ENCODE measurements at places on chromosomes 3 and 15.

DNA sequence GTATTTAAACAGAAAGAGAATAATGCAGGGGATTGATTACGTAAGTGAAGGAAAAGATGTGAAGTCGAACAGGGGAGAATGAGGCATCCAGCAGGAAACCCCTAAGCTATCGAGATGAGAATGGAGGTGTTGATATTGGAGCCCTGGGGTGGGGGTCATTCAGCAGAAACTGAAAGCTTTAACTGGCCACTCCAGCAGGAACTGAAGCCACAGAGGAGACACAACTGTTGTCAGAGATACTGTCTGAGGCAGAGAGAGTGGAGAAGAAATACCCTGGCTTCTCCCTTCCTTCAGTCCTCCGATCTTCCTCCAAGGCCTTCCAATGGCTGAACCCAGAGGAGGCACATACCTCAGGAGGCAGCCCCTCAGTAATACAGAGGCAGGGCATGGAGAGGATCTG lies 152.4 kb downstream of the THRB start:
- no peak for DNase-seq

DNA sequence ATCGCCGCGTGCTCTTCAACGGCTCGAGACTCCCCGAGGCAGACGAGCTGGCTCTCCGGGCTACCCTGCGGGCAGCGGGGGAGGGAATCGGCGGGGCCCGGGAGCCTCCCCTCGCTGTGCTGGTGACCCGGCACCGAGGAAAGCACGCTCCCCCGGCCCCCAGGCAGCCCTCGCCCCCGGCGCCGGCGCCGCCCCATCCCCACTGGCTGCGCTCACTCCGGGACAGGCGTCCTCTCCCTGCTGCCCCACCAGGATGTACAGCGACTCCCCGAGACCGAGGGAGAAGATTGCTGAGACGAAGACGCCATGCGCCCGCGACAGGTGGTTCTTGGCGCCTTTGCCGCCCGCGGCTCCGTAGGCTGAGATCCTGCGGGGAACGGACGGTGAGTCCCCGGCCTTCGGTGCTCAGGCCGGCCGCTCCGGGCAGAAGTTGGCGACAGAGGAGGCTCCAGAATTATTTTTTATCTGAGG lies 1.7 kb downstream of the LTK start:
- peak; percentile 22 for DNase-seq

- no peak for DNase-seq
These were observed 700.1 kb downstream of the NLGN1 start for GRCh38 chr3:174097686-174098085.

GRCh38 chr3:144466114-144466513 lies 494.5 kb downstream of the DIPK2A start:
- no peak for DNase-seq

GRCh38 chr3:169822540-169822939 lies 9.8 kb upstream of the LRRC34 start:
- DNase-seq: no peak

GRCh38 chr15:96629511-96629910 lies 299.0 kb downstream of the NR2F2 start:
- DNase-seq: peak; percentile 14

DNA sequence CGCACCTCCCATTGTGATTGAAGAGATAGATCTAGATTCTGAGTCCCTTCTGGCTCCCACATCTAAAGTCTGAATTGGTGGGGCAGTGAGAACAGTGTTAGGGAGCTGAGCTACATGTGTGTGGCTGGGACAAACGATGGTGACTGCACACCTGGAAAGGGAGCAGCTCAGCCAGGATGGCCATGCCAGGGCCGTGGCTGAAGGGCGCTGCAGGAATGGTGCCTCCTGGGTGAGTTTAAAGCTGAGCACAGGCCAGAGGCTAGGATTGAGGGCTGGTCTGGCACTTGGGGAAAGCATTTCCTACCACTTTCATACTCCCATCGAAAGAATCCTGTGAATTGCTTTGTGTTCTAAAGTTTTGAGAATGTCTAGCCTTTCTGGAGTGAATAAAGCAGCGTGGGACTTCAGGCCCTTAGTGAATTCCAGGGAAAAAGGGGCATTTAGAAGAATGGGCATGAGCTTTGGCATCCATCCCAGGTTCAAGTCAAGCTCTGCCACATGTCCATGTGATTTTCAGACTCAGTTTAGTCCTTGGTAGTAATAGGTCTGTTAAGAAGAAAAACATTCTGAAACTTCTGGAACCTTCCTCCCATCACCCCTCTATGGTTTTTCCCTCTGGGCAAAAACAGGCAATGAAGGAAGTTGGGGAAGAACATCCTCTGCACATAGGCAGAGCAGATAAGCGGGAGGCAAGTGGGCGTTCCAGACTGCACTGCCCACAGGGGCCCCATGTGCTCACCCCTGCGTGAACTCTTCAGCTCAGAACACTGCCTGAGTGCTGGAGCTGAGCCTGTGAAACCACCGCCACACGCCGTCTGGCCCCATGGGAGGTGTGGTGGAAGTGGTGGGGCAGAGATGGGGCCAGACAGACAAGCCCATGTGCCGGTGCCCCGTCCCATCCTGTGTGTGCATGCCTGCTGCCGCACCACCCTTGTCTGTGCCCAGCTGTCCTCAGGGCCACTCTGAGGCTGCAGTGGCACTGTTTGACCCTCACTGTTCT lies 12.9 kb upstream of the CPNE9 start:
- DNase-seq: no peak

DNA sequence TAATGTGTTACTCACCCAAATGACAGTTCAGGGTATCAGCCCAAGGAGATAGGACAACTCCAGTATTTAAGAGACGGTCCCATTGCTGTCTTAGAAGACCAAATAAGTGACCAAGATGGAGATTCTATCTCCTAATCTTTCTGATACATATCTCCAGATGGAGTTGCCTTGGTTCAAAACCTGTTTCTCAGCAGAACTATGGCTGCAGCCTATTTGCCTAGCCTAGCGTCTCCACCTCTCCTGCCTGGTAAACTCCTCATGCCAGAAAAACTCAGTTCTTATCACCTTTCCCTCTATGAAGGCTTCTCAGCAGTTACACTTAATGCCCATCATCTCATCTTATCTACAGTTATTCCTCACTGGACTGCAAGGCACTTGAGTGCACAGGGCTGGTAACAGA lies 1.2 kb upstream of the CSPG5 start:
- no peak for DNase-seq

GRCh38 chr3:150850191-150850590 lies 55.0 kb downstream of the MINDY4B start:
- no peak for DNase-seq

DNA sequence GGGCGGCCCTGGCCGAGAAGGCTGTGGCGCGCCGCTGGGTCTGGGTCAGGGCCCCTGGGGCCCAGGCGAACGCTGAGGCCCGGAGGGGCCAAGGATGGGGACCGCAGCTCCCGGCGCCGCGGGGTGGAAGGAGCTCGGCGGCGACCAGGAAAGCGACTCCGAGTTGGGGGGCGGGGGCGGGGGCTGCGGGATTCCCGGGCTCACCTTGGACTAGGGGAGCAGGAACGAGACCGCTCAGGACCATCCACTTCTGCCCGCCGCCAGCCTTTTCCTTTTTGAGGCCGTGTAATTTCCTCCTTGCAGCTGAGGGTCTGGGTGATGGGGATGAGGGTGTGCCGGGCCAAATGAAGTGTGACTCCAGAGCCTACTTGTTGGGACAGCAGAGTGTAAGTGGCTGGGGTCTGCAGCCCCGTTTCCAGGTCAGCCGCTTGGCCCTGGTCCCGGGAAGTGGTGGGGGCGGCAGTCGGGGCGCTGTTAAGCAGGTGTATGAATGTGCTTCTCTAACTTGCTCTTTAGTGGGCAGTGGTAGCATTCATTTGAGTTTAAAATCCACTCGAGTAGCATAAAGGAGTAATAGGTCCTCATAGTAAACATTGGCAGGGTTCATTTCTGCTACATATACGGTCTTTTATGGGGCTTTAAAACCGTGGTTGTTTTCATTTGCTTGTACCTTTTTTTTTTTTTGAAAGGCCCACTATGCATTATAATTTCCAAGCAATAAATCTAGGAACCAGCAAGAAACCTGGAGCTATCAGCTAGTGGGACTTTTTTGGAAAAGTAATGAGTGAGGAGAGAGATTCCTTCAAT lies 717 bp downstream of the PXK start:
- peak; percentile 68 for DNase-seq

DNA sequence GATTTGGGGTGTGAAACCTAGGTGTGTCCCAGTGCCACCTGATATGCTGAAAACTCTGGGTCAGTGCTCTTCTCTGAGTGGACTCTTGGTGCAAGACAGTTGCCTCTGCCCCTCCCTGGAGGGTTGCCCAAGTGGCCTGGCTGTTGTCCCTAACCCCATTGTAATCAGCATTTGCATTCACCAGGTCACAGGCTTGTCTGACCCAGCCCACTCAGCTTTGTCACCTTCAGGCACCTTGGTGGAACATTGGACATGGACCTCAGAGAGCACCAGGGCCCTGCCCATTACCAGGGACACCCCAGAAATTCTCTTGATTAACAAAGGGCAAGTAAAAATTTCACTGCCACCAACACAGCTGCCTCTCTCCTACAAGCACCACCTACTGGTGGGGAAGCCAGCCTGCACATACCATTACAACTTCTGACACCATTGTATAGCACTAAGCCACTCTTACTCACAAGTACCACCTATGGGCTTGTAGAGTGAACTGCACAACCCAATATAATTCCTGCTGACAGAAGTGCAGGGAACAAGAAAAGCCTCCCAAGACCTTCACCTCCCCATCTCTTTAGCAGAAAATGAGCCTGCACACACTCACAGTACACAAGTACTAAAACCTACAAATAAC lies 324.6 kb downstream of the EPHA6 start:
- DNase-seq: no peak

DNA sequence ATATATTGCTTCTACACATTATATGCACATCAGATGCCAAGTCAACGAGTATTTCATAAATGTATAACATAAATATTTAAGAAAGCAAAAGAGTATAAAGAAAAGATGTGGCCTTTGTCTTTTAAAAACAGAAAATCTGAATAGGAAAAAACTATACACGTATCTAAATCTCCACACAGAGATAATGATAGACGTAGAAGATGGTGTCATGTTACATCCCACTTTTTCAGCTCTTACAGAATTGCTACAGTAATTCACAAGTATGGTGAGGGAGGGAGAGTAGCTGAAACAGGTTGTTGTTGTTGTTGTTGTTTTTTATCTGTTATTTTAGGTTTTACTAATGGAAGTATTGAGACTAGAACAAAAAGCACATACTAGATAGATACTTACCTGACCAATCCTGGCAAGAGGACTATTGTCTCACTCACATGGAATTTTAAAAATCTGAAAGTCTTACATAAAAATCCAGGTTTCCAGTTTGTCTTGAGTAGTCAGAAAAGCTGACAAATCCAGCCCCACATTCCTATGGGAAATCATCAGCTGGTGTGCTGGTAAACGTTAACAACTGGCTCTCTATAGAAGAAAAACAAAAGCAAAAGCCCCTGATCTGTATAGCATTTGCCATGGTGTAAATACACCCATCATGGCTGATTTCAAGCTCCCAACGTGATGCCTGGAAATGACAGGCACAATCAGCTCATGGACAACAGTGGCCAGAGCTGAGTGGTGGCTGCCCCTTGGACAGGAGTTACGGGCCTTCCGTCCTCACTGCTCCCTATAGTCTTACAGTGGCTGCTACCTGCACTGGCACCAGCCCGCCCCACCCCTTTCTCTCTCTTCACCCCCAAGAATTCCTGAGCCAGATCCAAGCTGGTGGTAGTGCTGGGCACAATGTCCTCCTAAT lies 47.4 kb upstream of the VGLL4 start:
- no peak for DNase-seq

DNA sequence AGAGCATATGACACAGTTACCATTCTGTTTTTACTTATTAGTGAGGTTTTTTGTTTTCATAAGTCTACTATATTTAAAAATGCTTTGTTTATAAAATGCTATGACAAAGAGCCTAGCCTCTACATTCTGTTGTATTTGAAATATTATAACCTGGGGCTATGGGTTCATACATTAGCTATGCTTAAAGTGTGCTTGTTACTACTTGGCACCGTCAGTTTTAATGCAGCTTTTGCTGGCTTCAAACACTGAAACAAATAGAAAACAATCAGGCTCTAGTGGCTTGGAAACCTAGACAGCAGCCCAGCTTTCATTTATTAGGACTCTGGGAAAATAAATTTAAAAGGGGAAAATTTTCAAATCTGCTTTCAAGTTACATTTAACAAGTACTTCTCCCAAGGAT lies 635.9 kb downstream of the CADM2 start:
- DNase-seq: no peak

GRCh38 chr3:104175696-104176095 lies 1191.0 kb upstream of the ALCAM start:
- no peak for DNase-seq

DNA sequence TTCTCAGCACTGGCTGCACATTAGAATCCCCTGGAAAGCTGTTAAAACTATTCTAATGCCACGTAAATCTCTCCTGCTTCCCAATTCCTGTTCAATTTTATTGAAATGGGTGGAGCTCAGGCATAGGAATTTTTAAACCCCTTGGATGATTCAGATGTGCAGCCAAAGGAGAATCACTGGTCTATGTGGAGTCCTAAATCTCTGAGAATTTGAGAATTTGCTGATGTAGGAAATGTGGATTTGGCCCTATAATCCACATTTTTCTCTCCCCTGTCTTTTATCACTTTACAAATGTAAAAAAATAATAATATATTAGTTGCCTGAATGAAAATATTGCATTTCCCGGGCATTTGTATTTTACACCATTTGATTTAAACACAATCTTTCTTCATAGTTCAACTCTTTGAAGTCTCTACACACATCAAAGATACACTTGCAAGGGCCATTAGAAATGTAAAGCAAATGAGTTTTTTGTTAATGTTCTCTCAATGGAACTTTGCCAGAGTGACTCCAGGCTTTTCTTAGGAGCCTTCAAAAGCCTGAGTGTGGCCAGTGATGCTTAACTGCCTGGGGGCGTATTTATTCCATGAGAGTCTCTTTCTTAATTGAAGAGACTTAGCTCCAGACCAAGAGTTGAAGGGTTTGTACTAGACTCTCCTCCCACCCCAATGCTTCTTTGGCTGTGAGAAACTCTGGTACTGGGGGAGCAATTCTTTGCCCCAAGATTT lies 48.8 kb upstream of the PTX3 start:
- DNase-seq: no peak

DNA sequence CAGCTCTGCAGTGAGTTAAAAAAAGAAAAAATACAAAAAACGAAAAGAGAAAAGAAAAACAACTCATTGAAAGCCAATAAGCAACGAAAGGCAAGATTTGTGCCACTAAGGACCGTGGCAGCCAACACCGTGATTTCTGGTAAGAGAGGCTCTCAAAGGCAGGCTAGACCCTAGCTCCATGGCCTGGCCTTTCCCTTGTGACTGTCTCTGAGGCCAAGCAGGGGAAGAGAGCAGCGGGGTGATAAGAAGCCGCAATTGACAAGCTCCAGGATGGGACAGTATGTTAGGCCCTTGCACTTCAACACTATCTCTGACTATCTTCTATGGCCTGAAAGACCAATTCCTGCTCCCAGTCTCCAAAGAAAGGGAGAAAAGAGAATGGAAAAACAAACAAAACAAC lies 12.4 kb downstream of the APOD start:
- no peak for DNase-seq

DNA sequence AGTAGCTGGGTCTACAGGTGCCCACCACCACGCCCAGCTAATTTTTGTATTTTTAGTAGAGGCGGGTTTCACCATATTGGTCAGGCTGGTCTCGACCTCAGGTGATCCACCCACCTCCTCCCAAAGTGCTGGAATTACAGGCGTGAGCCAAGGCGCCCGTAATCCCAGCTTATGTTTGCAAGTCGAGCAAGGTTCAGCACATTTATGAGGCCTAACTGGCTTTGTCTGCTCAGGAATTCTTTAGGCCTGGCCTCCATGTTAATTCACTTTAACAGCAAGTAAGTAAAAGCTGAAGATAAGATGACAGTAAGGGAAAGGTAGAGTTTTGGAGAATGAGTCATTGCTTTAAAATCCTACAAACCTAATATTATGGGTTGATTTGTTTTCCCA lies 24.6 kb downstream of the SIDT1 start:
- DNase-seq: no peak

- DNase-seq: no peak
These were observed 33.3 kb upstream of the TBC1D23 start for GRCh38 chr3:100227511-100227921.
